ENCODE measurements at places on chromosomes 12 and 14.

DNA sequence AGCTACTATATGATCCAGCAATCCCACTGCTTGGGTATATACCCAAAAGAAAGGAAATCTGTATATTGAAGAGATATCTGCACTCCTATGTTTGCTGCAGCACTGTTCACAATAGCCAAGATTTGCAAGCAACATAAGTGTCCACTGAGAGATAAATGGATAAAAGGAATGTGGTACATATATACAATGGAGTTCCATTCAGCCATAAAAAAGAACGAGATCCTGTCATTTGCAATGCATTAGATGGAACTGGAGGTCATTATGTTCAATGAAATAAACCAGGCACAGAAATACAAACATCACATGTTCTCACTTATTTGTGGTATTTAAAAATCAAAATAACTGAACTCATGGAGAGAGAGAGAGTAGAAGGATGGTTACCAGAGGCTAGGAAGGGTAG lies 116.6 kb downstream of the HELB start:
- DNase-seq = no peak

GRCh38 chr12:1880876-1881275 lies 37.6 kb downstream of the CACNA2D4 start:
- no peak for DNase-seq

DNA sequence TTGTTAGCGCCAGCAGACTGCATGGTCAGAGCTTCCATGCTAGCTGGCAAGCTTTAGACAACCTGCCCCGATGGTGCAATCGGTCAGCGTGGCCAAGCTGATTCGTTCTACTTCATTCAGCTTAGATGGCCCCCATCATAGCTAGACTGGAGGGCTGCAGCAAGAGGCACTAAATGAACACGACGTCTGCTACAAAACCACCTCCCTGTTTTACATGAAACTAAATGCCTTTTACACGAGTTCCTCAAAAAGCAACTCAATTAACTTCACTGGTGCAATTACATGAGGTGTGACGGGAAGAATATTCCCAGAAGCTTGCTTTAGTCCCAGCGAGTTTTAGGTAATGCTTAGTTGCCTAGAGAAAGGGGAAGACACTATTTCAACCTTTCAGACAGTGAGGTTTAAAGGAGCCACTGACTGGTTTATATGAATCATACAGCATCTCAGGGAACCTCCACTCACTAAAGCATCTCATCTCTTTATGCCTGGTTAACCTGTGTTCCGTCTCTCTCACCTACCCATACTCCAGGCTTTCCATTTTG lies 8.4 kb downstream of the NIN start:
- DNase-seq = no peak

GRCh38 chr14:56189307-56189706 lies 71.1 kb downstream of the PELI2 start:
- no peak for DNase-seq

- peak; percentile 61 for DNase-seq
These were observed 373.5 kb upstream of the OR4E1 start for GRCh38 chr14:22047115-22047514.

- DNase-seq = no peak
These were observed 139.8 kb upstream of the LGR5 start for GRCh38 chr12:71299541-71300376.

DNA sequence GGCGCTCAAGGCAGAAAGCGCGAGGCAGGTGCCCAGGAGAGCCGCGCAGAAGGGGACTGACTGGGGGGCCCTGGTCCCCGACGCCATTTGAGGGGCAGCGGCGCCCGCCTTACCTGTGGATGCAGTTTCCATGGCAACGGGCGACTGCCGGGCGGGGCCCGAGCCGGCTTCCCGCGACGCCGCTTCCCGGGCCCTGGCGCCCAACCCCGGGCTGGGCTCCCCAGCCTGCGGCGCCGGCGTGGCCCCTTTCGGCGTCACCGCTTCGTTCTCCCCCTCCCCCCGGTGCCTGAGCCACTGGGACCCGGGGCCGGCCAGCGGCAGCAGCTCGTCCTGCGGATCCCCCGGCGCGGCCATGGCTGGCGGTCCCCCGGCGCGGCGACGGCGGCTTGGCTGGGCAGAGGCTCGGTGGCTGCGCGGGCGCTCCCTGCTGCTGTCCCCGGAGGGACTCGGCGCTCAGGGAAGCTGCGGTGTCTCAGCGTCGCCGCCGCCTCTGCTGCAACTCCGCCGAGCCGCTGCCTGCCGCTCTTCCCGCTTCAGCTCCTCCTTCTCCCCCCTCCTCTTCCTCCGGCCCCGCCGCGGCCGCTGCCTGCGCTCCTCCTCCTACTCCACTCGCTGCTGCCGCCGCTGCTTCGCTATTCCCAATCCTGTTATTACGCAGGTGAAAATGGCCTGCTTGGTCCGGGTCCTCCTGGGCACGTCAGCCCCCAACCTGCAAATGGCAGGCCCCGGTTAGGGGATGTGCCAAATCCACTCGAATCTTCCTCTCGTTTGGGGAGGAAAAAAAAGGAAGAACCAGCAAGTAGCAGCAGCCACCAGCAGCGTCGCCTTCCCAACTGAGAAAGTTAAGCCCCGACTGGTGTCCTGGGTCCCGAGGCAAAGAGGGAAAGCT lies at the start of gene RTN1:
TSS of gene RTN1 (minus strand) at position 500 of the 889 bp plus-strand sequence. CDS start at position 354, 146 bp downstream.
- DNase-seq = peak; percentile 91

DNA sequence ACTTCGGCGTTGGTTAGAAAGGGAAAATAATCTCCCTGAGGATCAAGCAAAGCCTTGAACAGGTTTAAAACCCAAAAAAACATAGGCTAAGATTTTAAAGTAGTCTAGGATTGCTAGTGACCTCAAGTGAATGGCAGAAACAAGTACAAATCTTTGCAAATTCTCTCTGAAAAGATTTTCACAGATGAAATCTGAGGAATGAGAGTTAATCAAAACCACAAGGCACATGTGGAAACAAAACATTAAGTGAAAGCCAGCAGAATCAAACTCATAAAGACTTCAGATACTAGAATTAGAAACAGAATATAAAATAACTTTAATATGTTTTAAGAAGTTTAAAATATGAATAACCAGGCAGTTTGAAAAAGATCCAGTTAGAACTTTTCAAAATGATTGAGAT lies 52.2 kb upstream of the CFL2 start:
- DNase-seq = peak; percentile 65

DNA sequence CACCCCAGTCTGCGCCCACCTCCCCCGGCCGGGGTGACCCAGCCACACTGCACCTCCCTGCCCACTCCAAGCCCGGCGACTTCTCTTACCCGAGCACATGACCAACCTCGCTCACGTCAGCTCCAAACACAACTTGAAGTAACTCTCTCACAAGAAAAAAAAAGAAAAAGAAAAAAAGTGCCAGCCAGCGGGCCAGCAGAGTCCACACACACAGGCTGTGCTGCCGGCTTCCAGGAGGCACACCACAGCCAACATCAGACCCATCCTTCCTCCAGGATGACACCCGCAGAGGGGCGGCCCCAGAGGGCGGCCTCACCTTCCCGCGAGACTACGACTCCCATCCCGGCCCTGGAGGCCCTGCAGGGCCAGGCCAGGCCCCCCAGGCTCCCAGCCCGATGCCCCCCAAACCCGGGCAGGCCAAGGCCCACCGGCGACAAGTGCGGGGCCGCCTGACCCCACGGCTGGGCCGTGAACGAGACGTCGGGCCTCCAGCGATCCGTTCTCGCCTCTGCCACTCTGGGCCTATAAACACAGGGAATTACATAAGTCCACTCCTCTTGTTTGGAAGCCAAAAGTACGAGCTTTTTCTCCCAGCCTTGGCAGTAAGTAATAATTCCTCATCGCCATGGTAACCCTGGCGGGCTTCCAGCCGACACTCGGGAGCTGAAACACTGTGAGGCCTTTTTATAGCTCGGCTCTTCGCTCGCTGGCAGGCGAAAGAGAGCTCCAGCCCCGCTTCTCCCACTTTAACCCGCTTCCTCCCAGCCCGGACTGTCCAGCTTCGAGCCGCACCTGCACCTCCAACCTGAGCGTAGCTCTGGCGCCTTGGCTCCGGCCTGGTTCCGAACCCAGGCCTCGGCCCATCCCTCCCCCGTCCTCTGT lies 49.1 kb downstream of the NCOR2 start:
- peak; percentile 98 for DNase-seq

DNA sequence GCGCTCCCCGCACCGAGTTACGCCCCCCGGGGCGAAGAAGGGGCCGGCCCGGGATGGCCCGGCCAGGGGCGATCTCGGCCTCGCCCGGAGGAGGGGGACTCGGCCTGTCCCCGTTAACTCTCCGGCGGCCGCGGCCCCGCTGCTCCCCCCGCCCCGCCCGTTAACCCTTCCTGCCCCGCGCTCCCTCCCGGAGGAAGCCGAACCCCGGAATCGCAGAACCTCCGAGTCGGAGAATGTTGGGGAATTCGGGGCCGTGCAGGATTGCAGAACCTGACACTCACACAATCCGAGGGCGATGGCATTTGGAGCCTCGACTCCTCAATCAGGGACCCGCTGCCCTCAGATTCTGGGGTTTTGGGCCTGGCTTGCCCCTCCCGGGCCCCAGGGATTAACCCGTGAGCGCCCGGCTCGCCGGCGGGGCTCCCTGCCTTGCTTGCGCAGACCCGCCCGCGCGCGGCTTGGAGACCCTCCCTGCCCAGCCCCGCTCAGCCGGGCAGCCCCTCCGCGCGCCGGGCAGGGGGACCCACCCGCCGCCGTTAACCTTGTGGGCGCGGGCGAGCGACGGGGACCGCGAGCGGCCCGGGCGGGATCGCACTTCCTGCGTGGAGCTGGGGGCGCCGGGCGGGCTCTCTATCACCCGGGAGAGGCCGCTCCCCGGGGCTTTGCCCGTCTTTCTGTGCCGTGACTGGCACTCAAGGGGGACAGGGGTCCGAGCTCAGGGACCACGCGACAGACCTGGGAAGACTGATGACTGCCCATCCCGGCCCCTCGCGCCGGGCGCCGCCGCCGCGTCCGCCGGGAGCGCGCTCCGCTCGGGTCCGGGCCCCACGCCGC lies 18.8 kb downstream of the BEGAIN start:
- DNase-seq = peak; percentile 59

GRCh38 chr12:70031046-70031445 lies 206.0 kb downstream of the MYRFL start:
- no peak for DNase-seq

- no peak for DNase-seq
These were observed 54.3 kb upstream of the KCNJ8 start for GRCh38 chr12:21828779-21829178.

DNA sequence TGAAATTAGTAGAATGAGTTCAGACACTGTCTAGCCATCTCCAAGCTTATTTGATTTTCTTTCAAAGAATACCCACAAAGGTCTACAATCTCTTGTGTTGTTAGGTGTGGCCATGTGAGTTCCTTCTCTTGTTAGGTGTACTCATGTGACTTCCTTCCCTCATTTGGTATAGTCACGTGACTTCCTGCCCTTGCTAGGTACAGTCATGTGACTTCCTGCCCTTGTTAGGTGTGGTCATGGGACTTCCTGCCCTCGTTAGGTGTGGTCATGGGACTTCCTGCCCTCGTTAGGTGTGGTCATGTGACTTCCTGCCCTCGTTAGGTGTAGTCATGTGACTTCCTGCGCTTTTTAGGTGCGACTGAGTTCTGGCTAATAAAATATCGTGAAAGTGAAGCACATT lies 179.6 kb downstream of the TMX1 start:
- no peak for DNase-seq

GRCh38 chr12:51962737-51963136 lies 11.2 kb downstream of the ACVR1B start:
- no peak for DNase-seq

DNA sequence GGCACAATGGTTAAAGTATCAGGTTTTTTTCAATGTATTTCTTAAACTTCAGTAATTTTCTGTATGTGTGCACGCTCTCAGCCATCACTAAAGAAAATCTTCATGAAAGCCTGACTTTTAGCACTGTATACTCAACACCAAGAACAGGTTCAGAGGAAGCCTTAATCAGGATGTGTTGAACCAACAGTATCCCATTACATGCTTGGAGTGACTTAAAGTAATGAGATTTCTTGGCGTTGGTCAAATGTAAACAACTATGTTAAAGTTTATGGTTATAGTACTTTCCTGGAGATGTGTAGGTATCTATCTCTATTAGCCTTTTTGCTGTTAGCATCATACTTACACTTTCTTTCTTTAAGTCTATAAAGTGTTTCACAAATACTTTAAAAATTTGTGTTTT lies 335.0 kb downstream of the CCER1 start:
- no peak for DNase-seq

DNA sequence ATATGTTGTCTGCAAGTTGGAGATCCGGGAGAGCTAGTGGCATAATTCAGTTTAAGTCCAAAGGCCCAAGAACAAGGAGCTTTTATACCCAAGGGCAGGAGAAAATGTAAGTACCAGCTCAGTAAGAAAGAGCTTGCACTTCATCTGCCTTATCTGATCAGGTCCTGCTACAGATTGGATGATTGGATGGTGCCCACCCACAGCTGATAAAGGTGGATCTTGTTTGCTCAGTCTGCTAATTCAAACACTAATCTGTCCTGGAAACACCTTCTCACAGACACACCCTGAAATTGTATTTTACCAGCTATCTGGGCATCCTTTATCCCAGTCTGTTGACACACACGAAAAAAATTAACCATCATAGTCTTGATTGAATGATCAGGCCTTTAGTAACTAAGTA lies 230.7 kb upstream of the SLC16A7 start:
- no peak for DNase-seq

GRCh38 chr14:98594156-98594555 lies 677.8 kb downstream of the BCL11B start:
- DNase-seq = no peak

DNA sequence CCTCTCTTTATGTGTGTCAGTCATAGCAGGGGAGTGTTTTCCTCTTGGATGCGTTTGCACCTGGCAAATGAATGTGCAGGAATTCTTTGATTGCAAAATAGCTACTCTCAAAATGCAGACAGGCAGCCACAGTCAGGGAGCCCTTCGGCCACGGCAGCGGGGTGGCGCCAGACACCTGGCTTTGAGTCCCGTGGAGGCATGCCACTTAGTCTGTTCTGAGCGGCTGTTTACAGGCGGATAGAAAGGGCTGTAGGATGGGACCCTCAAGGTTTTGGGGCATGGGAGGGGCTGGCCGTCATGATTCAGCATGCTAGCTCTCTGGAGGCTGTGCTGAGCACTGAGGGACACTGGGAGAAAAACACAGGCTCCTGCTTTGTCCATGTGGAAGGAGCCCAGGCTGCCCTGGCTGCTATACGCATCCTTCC lies 117.1 kb downstream of the SLC25A47 start:
- peak; percentile 84 for DNase-seq

- peak; percentile 22 for DNase-seq
These were observed 384.6 kb downstream of the APAF1 start for GRCh38 chr12:99029511-99030271.

Measured in eye (tissue), 1 donor.